ENCODE measurements at places on chromosomes 1 and 21.

DNA sequence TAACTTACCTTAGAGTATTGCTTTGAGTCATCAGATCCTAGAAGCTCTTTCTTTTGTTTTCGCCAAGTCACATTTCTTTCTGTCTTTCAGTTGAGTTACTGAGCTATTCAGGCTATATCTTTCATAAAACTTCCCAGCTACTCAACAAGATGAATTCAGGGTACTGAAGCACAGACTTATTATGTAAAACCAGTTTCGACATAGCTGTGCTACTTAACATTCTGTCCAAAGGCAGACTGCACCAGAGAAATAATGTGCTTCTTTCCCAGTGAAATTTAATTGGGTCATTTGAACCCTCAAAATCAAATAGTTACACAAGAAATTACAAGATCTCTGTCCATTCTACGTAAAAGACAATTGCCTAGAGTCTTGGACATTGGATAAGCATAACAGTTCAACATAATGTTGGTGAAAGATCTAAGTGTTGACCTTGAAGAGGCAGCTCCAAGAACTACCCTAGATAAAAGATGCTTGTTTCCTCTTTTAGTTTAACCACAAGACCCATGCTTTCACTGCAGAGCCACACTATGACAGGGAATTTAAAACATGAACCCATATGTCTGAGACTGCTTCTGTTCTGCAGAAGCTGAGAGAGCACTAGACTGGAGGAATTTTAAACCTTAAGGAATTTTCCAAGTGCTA, 163.2 kb downstream of the LRRC40 start:
- no peak overlapping the region for H3K27ac ChIP-seq
- H3K27me3 ChIP-seq: no peaks in the 10 kb centered on the region
- no peaks in the 10 kb centered on the region for H3K36me3 ChIP-seq

DNA sequence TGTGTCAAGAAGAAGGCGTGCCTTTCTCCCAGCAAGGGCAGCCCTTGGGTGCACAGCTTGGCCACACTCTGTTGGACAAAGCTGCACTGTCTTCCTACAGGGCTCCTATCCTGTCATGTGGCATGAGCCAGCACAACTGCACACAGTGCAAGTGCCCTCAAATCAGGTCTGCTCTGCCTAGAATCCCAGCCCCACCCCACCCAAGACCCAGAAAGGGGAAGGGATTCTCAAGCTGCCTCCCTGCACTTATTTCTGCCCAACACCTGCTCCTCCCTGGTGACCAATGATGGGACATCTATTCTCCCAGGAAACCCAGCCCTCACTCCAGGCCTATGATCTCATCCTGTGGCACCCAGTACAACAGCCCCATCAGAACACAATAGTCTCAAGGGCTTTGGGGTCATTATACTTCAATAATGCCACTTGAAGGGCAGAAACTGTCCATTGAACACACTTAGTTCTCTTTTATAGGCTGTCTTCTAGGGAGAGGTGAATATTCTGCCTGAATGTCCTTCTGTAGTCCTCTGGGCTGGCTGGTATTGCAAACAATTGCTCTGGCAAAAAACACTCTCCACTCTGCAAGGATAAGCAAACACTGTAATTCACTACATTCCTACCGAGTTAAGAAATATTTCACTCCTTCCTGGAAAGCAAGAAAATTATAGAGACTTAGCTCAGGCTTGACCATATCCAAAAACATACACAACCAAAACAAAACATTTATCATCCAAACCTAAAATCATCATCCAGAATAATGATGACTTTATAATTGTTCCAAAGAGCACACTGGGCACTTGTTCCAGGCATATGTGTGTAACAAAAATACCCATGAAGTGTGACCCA, 43.1 kb upstream of the IGSF3 start:
- H3K4me3 ChIP-seq: no peak overlapping the region
- H3K4me1 ChIP-seq: no peaks in the 10 kb centered on the region

GRCh38 chr1:172946814-172947507, 103.8 kb downstream of the TNFSF18 start:
- no peaks in the 10 kb centered on the region for H3K27me3 ChIP-seq
- no peak overlapping the region for H3K4me3 ChIP-seq
- no peak overlapping the region for H3K27ac ChIP-seq
- H3K36me3 ChIP-seq: no peaks in the 10 kb centered on the region
- no peak for DNase-seq

- no peak for DNase-seq
- no peak overlapping the region for H3K4me3 ChIP-seq
- no peaks in the 10 kb centered on the region for H3K36me3 ChIP-seq
- no peak overlapping the region for H3K27ac ChIP-seq
These were observed 143.7 kb downstream of the ST6GALNAC5 start for GRCh38 chr1:77010937-77011336.

GRCh38 chr1:180254496-180254819, 24.4 kb downstream of the LHX4 start:
- no peaks in the 10 kb centered on the region for H3K4me1 ChIP-seq
- no peak overlapping the region for H3K4me3 ChIP-seq
- H3K36me3 ChIP-seq: no peaks in the 10 kb centered on the region
- no peak overlapping the region for H3K27ac ChIP-seq

DNA sequence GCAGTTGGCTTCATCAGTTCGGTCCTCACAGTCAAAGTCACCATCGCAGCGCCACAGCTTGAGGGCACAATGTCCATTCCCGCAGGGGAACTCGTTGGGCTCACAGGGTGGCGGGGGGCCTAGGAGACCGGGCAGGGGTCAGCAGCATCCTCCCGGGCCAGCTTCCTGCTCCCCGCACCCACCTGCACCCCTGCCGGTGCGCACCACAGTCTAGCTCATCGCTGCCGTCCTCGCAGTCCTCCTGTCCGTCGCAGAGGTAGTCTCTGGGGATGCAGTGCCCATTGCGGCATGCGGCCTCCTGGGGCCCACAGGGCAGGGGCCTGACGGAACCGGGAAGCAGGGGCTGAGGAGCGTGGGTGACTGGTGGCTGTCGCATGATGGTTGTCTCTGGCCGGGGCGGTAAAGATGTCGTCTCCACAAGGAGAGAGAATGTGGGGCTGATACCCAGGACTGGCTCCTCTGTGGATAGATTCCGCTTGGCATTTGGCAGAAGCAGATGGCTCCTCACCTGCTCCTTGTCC, 49.8 kb downstream of the HSPG2 start:
- peaks cover 8% of the 10 kb centered on the region for H3K36me3 ChIP-seq
- no peak overlapping the region for H3K27ac ChIP-seq
- H3K4me3 ChIP-seq: no peak overlapping the region
- H3K4me1 ChIP-seq: no peaks in the 10 kb centered on the region
- H3K27me3 ChIP-seq: no peaks in the 10 kb centered on the region

DNA sequence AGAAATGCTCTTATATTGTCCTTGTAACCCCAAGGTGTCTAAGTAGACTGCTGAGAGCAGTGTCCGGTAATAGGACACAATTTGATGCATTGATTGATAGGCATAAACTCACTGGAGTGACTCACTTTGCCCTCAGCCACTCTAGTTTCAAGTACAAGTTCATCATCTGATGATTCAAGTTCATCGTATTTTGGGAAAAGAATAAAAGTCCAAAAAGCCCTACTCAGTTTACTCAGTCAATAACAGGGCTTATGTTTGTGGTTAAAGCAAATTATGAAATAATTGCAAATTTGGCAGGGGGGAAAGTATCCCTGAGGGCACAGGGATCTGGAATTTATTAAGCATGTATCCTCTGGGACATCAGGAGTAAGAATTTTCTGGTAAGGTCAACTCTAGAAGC, 7.6 kb upstream of the ATF3 start:
- H3K27me3 ChIP-seq: peaks cover 10% of the 10 kb centered on the region
- H3K36me3 ChIP-seq: no peaks in the 10 kb centered on the region

DNA sequence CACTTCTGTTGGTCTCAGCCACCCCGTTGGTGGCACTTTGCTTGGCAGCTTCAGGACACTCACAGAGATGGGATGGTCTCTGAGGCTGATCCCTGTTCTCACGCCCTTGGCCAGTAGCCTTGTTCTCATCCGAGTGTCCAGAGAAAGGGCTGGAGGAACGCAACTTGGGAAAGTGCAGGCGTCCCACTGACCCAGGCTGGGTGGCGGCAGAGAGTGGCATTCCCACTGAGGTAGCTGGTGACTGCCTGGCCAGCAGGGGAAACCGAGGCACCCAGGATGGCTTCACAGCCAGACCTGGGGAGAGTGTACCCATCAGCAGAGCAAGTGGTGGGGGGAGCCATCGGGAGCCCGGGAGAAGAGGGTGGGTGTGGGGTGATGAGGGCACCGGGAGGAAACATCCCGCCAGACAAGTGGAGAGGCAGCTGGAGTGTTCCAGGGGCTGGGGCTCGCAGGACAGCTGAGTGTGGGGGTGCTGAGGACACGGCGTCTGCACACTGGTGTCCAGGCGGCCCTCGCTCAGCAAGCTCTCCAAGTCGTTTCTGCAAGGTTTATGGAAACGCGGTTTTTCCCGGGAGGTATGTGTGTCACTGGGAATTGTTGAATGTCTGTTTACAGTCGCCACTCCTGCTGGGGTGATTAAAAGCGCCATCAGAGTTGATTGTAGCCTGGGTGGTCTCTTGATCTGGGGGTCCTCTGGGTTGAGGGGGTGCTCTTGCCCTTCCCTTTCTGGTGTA, 97.8 kb downstream of the SIK1 start:
- H3K27me3 ChIP-seq: no peaks in the 10 kb centered on the region
- H3K36me3 ChIP-seq: no peaks in the 10 kb centered on the region
- DNase-seq: no peak
- H3K4me3 ChIP-seq: no peak overlapping the region
- no peak overlapping the region for H3K27ac ChIP-seq
- H3K4me1 ChIP-seq: peaks cover 13% of the 10 kb centered on the region

DNA sequence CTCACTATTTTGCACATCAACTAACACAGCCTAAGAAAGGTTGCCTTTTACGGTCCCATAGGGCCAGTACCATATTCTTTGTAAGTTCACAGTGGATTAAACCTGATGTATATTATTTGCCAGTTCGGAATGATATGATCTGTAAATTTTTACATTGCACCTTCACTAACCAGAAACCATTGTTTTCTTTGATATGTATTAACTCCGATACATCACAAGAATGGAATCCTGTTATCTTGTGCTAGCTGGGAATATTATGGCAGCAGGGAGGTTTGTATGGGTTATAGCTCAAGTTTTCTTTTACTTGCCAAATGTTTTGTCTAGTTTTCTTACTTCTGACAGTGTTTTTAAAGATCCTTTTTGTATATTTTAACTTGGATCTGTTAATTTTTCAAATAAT, 51.4 kb upstream of the S1PR1 start:
- peaks cover 17% of the 10 kb centered on the region for H3K4me1 ChIP-seq
- no peak for DNase-seq
- H3K27ac ChIP-seq: no peak overlapping the region
- no peak overlapping the region for H3K4me3 ChIP-seq

DNA sequence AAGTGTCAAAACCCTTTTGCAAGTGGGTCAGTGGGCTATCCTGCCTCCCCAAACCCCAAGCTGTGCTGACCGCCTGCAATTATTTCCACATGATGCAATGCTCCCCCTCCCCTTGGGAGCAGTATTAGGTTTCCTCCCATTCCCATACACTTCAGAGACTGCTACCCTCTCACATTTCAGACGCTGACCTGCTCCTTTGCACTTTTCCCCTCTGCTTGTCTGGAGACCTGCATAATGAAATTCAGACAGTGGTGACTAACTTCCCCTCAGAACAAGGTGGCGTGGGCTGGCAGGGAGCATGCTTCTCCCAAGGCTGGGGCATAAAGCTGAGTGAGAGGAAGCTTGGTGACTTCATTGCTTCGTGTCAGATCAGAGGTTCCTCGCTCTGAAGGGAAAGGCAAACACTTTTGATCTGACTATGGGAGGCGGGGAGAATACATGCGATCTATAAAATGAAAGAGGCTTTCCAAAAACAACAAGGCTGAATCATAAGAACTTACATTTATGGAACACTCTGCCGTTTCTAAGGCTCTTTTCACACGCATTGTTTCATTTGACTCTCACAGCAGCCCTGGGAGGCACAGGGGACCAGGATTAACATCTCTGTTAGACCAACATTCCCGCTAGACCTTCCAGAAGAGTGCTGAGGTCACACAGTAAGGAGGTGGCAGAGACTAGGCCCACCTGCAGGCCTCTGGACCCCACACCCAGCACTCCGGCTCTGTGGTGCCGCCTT, 27.5 kb upstream of the ROR1 start:
- H3K36me3 ChIP-seq: no peaks in the 10 kb centered on the region
- H3K4me3 ChIP-seq: no peak overlapping the region
- peaks cover 6% of the 10 kb centered on the region for H3K4me1 ChIP-seq
- no peak for DNase-seq

- H3K4me1 ChIP-seq: no peaks in the 10 kb centered on the region
- DNase-seq: peak; percentile 51
- H3K36me3 ChIP-seq: no peaks in the 10 kb centered on the region
- no peak overlapping the region for H3K27ac ChIP-seq
- H3K27me3 ChIP-seq: peaks cover 7% of the 10 kb centered on the region
- no peak overlapping the region for H3K4me3 ChIP-seq
These were observed 2.6 kb upstream of the TTC34 start for GRCh38 chr1:2803931-2804627.

DNA sequence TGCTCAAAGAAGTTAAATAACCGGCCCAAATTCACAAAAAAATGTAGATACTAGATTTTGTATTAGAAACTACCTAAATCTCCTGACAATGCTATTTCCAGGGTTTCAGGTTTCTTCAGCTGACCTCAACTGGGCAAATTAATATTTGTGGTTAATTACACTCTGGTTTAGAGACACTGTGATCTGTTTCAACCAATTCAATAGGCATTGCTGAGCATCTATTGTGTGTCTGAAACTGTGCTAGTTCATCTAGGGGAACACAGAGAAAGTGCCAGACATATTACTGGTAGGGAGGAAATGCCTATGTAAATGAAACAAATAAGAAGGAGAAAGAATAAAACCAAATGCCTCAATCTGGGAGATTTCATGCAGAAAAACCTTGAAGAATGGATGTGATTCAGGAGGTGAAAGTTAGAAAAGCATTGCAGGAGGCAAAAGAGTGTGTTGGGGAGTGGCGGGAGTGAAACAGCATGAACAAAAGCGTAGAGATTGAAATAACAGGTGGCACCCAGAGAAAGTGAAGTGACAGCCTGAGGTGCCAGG, 51.3 kb upstream of the IVNS1ABP start:
- H3K27ac ChIP-seq: no peak overlapping the region
- no peak for DNase-seq
- peaks cover 6% of the 10 kb centered on the region for H3K4me1 ChIP-seq
- no peaks in the 10 kb centered on the region for H3K27me3 ChIP-seq
- no peaks in the 10 kb centered on the region for H3K36me3 ChIP-seq

GRCh38 chr1:74812180-74812541, 79.2 kb downstream of the TYW3 start:
- no peaks in the 10 kb centered on the region for H3K27me3 ChIP-seq
- no peaks in the 10 kb centered on the region for H3K36me3 ChIP-seq
- no peak overlapping the region for H3K4me3 ChIP-seq
- H3K27ac ChIP-seq: no peak overlapping the region
- DNase-seq: no peak

GRCh38 chr1:56820755-56821461, 1.7 kb upstream of the FYB2 start:
- no peaks in the 10 kb centered on the region for H3K36me3 ChIP-seq
- H3K27me3 ChIP-seq: no peaks in the 10 kb centered on the region
- DNase-seq: peak; percentile 75

- H3K36me3 ChIP-seq: no peaks in the 10 kb centered on the region
- H3K27me3 ChIP-seq: no peaks in the 10 kb centered on the region
- DNase-seq: no peak
- peaks cover 17% of the 10 kb centered on the region for H3K4me1 ChIP-seq
- peak overlapping the region; percentile 80 for H3K27ac ChIP-seq
These were observed 97.2 kb downstream of the PHTF1 start for GRCh38 chr1:113662101-113662500.
